T-helper 2 cell (primary cell): ENCODE measurements at places on chromosomes 2 and 18.
A peak's percentile ranks its signal among the peaks of the same experiment; 100 is the strongest.

GRCh38 chr2:101486258-101486701 is 11.4 kb upstream of the RFX8 start:
- no peak for DNase-seq

GRCh38 chr18:67001052-67001451 is 397.2 kb upstream of the CDH19 start:
- DNase-seq = no peak

DNA sequence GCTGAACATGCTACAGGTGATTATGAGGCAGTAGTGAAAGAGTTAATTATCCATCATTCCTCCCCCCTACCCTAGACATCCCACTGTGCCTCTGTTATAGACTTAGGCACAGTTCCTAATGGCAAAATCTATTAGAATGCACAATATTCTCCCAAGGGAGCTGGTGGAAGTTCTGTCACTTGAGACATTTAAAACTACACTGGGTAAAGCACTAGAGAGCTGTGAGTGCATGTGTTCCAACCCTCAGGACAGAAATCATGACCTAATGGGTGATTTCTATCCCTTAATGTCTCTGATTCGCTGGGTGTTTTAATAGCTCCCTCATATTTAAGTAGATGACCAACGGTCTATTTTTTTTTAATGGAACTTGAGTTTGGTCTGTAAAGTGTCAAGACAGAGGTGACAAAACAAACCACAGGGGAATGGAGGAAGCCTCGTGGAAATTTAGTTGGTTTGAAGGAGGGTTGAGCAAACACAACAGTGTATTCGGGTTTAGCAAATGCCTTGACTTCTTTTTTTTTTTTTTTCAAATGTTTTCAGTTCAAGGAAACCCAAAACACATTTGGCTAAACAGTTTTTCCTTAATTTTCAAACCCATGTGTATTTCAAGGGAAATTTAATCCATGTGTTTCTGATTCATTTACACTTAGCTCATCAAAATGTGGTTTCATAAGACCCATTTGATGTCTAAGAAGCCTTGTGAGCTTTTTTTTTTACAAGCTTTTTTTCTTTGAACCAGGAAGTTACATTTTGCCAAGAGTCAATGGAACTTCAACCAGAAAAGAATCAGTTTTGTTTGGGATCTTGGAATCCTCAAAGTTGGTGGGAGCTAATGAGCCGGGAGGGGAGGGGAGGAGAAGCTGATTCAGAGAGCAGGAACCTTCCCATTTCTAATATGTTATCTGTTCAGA is 665.1 kb upstream of the ZEB2 start:
- DNase-seq = no peak

DNA sequence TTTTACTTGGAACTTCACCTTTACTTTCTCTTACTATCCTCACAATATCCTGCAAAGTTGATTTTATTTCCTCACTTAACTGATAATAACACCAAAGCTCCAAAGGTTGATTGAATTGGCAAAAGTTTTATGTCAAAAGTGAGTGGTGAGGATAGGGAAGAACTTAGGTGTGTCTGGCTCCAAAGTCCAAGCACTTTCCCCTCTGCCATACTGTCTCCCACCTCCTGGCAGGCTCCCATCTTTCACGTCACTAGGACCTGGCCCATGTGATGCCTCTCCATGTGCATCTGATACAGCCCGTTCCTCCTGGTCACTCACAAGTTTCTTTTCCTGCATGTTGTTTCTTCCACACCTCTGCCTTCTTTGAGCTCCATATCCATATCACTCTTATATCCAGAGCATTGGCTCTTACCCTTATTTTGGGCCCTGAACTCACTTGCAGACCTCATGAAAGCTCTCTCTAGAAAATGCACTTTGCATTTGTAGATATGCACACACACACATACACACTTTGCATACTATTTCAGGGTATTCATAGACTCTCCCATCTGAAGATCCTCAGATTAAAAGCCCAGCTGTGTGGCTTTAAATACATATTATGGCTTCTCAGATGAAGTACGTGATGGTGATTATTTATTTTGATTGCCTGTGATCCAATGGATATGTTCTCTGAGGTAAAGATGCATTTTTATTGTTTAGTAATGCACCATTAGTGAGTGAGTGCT is 12.3 kb downstream of the MEP1B start:
- no peak for DNase-seq

GRCh38 chr2:1658394-1659151 is 85.7 kb downstream of the PXDN start:
- no peak for DNase-seq

DNA sequence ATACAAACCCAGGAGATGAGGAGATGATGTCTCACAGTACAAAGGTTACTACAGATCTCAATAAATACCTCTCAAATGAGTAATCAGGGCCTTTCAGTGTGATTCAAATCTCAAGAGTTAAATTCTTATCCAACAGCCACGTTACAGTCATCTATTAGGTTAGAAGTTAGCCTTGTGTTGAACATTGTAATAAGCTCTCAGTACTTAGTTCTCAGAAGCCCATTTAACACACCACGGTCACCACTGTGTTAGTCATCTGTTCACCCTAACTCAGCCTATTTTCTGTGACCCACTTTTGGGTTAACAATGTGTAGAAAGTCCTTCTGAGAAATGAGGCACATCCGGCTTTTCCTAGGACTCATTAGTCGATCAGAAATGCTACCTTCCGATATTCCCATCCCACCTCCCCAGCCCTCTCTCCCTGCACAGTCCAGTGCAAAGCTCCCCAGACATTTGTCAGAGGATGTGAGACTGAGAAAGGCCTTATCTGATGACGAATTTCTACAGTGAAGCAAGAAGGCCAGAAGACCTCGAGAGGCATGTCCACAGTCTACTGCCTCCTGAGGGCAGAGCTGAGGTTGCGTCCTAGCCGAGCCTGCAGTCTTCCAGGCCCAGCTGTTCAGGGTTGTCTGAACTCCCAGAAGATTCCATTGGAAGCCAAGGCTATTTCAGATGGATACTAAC is 92.6 kb downstream of the ACTR2 start:
- DNase-seq = peak; percentile 72

GRCh38 chr2:62589691-62590356 is 83.8 kb upstream of the TMEM17 start:
- DNase-seq = no peak

GRCh38 chr2:206096876-206097275 is 10.9 kb upstream of the INO80D start:
- DNase-seq = no peak

DNA sequence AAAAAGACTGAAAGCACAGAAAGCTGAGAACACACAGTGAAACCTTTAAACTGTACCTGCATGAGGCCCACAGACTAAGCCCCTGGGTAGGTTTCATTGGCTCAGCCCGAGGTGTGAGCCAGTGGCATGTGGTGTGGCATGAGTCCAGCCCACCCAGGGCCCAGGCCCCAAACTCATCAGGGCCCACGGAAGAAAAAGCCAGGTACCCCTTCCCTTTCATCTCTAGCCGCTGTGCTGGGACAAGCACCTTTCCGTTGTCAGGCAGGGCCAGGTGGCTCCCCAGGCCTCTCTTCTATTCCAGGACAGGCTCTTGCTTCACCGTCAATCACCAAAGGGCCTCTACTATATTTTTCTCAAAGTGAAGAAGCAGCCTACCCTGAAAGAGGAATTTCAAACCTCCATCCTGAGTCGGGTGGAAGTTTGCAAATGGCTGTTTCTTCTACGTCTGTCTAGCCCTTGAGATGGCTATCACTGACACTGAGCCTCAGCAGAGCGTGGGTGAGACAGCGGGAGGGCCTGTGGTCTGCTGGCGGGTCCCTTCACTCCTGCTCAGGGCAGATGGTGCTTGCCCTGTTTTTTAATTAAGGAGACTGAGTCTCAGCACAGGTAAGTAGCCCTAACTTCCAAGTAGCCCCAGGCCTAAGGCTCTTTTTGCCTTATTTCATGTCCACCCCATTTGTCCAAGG is 8.6 kb downstream of the DNAJB2 start:
- no peak for DNase-seq

DNA sequence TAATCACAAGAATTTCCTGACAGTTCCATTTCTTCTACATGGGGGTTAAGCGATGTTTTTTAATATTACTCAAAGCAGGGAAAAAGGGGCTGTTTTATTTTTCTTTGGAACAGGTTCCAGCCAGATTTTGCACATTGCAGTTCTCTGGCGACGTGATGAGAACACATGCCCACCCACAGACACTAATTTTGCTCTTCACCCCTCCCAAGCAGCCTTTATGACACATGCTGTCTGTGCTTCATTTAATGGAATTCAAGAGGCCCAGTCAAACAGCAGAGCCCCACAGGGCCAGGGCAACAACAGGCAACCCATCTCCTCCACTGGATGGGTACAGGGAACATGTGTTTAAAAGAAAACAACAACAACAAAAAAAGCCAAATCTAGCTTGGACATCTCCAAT is 70.8 kb downstream of the SPRED2 start:
- no peak for DNase-seq

GRCh38 chr2:161386228-161386824 is 29.8 kb upstream of the TBR1 start:
- no peak for DNase-seq

- no peak for DNase-seq
These were observed 183.6 kb downstream of the THADA start for GRCh38 chr2:43412114-43412753.

GRCh38 chr2:15243762-15244161 is 317.4 kb downstream of the NBAS start:
- no peak for DNase-seq

DNA sequence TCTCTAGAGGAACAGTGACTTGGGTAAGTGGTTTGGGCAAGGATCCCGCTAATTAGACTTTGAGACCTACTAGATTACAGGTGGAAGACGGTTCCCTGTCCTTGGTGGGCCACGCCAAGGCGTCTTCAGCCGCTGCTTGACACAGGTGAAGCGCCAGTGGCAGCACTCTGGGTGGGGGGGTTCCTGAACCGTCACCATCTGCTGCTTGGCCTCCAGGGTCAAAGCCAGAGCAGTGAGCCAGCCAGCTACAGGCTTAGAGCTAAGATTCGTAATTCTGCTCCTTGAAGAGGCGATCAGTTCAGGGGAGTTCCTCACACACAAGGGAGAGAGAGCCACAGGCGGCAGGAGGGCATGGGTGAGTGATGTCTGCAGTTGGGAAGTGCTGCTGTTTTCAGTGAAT is 39.4 kb upstream of the RBM44 start:
- DNase-seq = no peak

DNA sequence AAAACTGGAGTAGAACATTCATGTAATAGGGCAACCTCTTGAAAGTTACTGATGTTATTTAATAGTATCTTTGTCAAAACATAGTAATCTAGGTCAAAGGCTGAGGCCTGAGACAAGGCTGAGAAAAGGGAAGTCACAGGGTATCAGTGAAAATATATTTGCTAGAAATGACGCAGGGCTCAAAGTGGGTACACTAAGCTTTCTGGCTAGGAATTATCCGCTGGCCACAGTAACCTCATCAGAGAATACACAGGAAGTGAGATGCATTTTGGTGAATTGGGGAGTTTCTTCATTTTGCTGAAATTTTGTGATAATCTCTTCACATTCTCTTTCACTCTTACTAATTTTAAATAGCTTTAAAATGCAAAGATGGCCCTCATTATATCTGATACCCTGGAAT is 206.8 kb downstream of the OTX1 start:
- DNase-seq = no peak

DNA sequence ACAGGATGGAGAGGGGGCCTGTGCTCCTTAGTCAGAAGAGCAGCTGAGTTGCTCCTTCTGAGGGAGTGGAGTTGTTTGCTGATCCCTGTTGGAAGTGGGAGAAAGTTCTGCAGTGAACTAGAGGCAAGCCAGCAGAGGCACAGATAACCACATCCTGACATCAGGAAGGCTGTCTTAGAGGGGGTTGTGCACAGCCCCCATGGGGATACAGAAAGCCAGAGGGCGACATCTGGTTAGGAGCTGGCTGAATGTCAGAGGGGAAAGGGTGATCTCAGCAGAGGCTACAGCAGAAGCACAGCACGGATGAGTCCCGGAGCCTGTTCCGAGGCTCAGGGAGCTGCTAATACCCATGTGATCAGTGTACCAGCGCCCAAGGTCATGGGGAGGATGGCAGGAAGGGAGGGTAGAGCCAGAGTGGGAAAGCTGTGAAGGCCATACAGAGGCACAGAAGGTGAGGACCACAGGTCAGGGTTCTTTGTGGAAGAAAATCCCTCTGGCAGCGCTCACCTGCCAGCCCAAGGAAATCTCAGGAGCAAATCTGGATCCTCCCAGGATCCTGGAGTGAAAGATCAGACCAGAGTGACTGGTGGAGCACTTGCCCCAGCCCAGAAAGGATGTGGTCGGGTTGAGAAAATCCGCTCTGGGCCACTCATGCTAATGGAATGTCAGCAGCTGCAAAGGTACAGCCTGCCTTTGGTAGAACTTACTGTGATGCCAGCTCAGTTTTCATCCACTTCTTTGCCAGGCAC is 111.8 kb downstream of the STPG4 start:
- DNase-seq = no peak

DNA sequence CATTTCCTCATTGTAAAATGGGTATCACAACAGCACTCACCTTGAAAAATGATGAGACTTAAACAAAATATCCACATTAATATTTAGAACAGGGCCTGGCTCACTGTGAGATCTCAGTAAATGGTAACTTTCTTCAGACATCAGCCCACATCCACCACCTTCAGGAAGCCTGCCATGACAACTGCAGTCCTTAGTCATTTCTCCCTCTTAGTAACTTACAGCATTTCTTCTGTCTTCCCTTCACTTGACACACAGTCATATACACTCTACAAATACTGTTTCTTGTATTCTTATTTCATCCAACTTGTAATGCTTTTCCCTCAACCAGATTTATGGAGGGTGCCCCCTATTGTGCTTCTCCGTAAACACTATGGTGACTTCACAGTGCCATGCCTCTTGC is 263.0 kb downstream of the ZNF516 start:
- DNase-seq = no peak

DNA sequence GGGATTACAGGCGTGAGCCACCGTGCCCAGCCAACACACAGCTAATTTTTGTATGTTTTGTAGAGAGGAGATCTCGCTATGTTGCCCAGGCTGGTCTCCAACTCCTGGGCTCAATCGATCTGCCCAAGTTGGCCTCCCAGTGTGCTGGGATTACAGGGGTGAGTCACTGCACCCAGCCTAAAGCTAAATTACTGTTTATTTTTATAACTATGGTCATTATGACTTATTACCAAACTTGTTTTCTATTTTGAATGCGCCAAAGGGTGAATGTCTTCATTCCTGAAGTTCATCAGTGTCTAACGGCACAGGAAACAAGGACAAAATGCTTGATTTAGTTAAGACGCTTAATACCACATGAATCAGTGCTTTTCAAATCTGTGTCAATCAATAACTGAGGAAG is 38.9 kb upstream of the GREB1L start:
- no peak for DNase-seq

DNA sequence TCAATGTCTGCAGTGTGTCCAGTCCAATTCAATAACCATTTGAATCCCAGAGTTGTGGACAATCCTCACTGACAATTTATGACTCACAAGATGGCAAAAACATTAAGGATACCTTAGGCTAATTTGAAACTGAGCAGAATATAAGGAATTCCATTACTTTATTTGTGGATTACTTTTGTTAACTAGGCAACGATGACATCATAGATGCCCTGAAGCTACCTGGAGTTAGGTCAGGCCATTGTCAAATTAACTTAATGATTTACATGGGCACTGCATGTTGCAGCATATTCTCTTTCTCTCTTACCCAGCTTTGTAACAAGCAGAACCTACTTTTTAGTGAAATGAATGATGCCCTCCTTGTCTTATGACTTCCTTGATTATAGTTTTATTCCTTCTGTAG is 100.0 kb upstream of the CDCA7 start:
- DNase-seq = no peak

GRCh38 chr2:225437319-225437718 is 37.8 kb downstream of the NYAP2 start:
- DNase-seq = no peak
